ENCODE measurements at places on chromosomes 6 and 20.

DNA sequence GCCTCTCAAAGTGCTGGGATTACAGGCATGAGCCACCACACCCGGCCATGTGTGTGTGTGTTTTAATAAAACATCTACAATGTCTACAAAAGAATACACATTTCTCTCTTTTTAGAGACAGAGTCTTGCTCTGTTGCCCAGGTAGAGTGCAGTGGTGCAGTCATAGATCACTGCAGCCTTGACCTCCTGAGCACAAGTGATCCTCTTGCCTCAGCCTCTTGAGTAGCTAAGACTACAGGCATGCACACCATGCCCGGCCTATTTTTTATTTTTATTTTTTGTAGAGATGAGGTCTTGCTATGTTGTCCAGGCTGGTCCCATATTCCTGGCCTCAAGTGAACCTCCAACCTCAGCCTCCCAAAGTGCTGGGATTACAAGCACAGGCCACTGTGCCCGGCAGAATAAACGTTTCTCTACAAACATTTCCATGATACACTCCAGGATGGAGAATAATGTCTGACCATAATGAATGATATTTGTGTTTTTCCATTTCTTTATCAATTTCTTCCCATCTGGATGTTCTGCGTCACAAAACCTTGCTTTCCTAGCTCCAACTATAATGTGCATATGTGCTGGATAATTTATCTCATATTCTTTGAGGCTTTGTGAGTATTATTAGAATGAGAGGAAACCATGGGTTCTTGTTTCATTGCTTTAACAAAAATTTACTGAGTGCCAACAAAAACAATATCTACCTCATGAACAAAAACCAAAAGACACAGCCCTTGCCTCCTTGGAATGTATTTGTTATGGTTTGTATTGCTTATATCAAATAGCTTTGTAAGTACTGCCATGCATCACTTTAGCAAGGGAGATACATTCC, 28.6 kb upstream of the CCN2 start:
- no peak for DNase-seq

DNA sequence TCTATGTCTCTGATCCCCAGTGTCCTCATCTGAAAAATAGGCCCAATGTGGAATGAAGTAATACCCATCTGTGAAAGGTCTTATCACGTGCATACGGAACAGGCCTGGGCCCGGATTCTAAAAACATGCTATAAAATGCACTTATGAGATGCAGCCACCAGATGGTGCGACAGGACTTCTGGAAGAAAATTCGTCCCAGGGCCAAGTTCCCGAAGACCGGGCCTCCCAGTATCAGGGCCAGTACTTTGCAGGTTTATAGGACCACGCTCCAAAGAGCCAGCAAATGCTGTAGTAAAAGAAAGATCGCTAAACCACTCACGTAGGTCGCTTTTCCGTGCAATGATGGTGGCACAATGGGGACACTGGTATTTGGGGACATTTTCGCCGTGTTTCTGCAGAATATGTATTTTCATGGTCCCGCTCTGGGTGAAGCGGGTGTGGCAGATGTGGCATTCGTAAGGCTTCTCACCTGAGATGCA, 10.6 kb downstream of the CTCFL start:
- no peak for DNase-seq

DNA sequence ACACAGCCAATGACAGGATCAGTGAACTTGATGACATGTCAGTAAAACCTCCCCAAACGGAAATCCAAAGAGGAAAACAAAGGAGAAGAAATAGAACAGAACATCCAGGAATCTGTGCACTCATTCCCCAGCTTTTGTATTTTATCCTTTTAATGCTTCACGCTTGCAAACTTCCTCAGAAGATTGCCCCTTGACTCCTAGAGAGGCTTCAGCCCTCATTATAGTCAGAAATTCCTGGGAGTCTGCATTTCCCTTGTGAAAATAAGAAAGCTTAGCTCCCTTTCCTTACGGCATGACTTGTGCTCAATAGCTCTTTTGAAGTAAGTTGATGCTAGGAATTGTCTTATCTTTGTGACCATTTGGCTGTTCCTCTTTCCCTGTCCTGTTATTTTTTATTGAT, 313.6 kb upstream of the OPRM1 start:
- DNase-seq, result no peak

DNA sequence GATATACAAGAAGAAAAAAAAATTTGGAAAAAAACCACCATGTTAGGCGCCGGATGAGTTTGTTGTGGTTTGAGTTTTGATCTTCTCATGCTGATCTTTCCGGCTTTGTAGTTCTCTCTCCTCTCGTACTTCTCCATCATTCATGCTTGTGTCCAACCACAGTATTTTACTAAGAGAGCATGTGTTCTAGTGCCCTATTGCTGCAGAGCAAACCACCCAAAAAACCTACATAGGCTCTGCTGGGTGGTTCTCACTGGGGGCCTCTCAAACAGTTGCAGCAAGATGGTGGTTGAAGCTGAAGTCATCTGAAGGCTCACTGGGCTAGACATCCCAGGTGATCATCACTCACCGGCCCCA, 404.2 kb downstream of the PLCB1 start:
- no peak for DNase-seq

GRCh38 chr20:13420625-13421024, 199.6 kb downstream of the ISM1 start:
- DNase-seq, result no peak

- DNase-seq, result no peak
These were observed 79.8 kb downstream of the TRMT6 start for GRCh38 chr20:5870568-5870981.

DNA sequence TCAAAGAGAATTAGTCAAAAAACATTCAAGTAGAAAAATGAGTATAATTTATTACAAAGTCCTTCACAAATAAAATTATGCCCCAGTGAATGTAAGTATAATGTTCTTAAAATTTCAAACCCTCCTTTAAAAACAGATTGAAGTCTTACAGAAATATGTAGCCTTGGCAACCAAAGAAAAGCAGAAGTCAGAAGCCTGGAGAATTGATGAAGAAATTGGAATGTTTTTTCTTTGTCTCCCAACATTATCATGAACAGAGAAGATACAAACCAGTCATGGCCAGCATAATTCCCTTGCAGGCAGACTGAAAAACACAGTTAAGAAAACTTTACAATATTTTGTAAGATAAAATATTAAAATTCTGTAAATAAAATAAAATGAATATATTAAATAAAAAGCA, 221.9 kb downstream of the TBC1D32 start:
- DNase-seq, result no peak

DNA sequence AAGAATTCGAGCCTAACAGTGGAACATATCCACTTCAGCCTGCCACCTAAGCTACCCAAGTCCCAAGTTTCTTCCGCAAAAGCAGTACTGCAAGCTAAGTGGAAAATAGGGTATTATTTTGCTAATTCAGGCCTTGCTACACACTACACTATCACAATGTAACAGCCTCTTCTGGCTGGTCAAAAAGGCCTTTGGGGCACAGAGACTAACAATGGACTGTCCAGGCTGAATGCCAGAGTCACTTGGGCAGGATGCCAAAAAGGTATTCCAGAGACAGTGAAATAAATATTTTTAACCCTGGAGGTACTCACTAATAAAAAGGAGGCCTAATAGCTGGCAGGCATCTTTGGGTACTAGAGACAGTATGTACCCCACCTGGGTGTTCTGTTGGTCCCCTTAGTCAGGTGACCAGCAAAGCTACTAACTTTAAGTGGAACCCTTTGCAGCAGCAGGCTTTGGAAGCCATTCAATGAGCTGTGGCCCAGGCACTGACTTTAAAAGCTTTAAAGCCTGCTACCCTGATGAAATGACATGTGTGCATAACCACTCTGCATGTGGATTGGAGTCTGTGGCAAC, 692.1 kb downstream of the HTR1B start:
- DNase-seq, result no peak

DNA sequence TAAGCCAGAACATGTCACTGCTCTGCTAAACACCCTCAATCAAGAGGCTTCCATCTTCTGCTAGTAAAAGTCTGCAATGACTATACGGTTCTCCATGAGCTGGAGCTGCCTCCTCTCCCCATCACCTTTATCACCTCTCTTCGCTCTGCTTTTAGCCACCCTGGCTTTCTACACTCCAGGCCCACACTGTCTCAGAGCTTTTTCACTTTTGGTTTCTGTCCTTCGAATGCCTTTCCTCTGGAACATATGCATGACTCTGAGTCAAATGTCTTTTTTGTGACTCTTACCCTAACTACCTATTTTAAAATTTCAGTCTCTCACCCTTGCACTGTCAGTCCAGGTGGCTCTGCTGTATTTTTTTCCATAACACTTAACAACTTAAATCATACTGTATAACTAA, 525.4 kb upstream of the RNF217 start:
- no peak for DNase-seq

DNA sequence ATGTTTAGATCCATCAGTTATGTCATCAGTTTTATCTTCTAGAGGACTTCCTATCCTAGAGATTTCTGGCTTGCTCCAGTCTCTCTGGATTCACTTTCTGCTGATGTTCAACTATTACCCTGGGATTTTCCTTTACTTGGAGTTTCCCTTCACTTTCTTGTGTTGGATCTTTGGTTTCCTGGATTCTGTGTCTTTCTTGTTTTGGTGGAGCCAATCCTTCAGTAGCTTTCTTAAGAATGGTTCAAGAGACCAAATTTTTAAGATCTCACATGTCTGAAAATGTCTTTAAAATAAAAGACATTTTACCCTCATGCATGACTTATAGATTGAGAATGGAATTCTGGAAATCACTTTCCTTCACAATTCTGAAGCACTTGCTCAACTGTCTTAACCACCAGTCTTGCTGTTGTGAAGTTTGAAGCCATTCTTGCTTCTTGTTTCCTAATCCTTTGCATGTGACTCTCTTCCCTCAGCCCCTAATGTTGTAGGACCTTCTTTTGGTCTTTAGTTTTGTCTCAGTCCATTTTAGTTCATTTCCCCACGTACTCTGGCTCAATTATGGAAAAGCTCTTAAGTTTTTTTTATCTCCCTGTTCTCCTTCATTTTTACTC, 87.9 kb downstream of the ARID1B start:
- DNase-seq, result no peak

DNA sequence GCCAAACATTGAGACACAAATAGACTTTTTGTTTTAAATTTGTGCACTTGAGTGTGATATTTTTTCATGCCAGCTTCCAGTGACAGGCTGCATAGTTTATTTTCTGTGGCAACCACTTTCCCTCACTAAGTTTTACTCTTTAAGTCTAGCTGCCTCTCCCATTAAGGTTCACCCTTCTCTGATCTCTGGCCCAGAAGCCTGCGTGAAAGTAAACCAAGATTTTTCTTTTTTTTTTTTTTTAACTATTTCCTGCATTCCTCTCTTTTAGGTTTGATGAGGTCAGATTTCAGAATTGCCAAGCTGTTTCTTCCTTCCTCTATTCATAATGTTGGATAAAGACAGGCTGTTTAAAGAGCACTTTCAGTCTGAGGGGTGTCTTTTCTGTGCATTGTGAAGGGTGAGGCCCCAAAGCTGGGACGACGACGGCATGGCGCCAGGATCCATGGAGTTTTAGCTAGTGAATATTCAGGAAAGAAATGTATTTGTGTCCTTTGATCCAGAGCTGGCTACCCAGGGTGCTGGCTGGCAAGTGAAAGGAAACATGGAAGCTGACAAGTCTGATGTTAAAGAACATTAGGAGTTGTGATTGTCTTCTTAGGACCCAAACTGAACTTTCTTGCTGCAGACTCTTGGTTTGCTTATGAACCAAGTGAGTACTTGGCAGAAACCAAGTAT, 50.7 kb downstream of the DOK5 start:
- DNase-seq, result no peak

DNA sequence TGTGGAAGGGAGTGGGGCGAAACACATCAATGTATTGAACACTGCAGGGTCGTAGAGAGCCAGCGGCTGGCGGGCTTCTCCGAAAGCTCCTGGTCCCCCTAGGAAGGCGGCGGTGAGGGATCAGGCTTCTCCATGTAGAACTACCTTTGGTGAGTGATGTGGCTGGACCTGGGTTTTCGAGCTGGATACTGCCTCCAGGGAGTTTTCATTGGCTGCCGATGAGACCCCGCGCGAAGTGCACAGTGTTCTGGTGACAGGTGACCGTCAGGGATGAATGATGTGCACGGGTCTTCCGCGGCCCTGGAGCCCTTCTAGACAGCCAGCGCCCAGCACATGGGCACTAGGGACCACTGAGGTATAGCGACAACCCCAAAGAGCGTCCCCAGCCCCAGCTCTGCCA, 16.4 kb downstream of the ABT1 start:
- DNase-seq, result no peak

- DNase-seq, result no peak
These were observed 8.1 kb upstream of the HBS1L start for GRCh38 chr6:135062735-135063134.

- DNase-seq, result no peak
These were observed 51.7 kb downstream of the SLC26A8 start for GRCh38 chr6:35972471-35973367.

- no peak for DNase-seq
These were observed 58.7 kb downstream of the GTF2H5 start for GRCh38 chr6:158226655-158227512.

DNA sequence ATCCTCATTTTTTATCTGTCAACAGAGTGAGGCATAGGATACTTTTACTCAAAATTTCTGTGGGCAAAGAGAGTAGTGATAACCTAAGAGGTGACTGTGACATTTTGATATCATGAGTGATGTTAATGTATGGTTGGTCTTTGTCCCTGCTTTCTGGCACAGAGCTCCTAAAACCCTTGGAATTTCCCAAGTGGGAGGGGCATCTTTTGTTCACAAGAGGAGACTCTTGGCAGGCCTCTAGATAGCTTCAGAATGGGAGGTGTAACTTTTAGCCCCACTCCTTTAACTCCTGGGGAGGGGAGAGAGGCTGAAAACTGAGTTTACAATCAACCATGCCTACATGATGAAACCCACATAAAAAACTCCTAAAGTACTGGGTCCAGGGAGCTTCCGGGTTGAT, 527.8 kb downstream of the RFPL4B start:
- no peak for DNase-seq

DNA sequence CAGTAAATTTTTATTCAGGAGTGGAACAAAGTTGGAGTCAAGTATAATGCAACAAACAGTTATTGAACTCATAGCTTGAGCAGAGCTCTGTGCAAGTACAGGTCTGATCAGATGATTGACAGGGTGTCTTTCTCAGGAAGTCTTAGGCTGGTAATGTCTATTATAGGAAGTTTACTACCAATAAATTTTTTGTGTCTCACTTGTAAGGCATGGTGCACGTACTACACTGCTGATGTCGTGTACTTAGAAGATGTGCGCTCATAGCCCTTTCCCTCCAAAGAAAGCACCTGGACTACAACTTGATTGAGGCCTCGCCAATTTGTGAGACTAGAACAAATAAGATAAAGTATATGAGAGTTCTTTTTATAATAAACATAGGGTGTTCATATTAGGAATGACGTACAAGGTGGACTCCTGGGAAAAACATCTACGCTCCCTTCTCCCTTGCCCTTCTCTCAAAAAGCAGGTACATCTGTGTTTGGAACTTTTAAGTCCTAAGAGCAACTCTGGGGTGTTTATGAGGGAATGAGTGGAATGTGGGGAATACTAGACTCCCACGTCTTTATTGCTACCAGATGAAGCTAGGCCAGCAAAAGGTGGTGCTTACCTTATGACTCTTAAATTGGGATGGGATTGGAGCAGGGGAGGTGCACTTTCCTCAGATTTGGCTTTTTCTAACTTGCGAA, 1.5 kb downstream of the NDUFAF5 start:
- DNase-seq, result no peak

Data from bone marrow (tissue), 2 donors.